Left renal cortex interstitium (tissue), 4 donors: ENCODE measurements at places on chromosomes 2 and 18. TPM values are rescaled to one million over a fixed set of nuclear protein-coding genes. Genes with fewer than 3 reads are reported as not detected.

Gene SIX3
- not detected for polyA plus RNA-seq

Gene ABCB11
- polyA plus RNA-seq = 0.07 TPM

GRCh38 chr2:79619976-79620375 is 107.1 kb downstream of the CTNNA2 start:
- no peak for DNase-seq

DNA sequence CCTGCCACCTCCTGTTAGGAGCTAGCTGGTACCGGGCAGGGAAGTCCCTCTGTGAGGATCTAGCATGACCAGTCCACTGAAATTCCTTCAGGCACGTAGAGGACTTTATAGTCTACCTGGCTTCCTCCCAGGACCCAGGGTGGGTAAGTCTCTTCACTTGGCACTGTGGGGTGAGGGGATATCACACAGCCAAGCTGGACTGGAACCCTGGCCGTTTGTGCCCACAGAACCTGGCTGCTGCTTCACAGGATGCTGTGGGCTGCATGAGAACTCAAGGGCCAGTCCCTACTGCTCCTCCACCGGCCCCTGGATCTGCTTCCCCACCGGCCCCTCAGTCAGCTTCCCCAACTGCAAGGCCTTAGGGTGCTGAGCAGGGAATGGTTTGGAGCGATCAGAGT is 35.8 kb downstream of the HS1BP3 start:
- no peak for DNase-seq

- no peak for DNase-seq
These were observed 1242.4 kb upstream of the ACVR2A start for GRCh38 chr2:146602383-146602782.

- DNase-seq = no peak
These were observed 151.2 kb upstream of the HS6ST1 start for GRCh38 chr2:128469875-128470274.
